ENCODE measurements at places on chromosomes 7 and 10. TPM values are rescaled to one million over a fixed set of nuclear protein-coding genes. Genes with fewer than 3 reads are reported as not detected.

HTR5A gene
- not detected for total RNA-seq

MCM7 gene
- total RNA-seq: 106 TPM

ADRA2A gene
- not detected for total RNA-seq

NRF1 gene
- total RNA-seq: 16.8 TPM

CALML5 gene
- not detected for total RNA-seq

GPR146 gene
- 25.5 TPM for total RNA-seq

CPN1 gene
- not detected for total RNA-seq

SYT15 gene
- 0.39 TPM for total RNA-seq

BMPR1A gene
- total RNA-seq: 0.13 TPM

PROSER2 gene
- total RNA-seq: 5.1 TPM

UPK3BL1 gene
- total RNA-seq: 2.4 TPM

AKR1C4 gene
- total RNA-seq: 0.13 TPM

DLD gene
- 46.5 TPM for total RNA-seq

PDGFA gene
- 53.9 TPM for total RNA-seq

IFIT1B gene
- total RNA-seq: not detected

NEUROD6 gene
- total RNA-seq: not detected

ACTL6B gene
- total RNA-seq: not detected

RAMP3 gene
- total RNA-seq: 32.3 TPM

Measured in dermis microvascular lymphatic vessel endothelial cell (primary cell).